ENCODE measurements at places on chromosomes 11 and 22.

DNA sequence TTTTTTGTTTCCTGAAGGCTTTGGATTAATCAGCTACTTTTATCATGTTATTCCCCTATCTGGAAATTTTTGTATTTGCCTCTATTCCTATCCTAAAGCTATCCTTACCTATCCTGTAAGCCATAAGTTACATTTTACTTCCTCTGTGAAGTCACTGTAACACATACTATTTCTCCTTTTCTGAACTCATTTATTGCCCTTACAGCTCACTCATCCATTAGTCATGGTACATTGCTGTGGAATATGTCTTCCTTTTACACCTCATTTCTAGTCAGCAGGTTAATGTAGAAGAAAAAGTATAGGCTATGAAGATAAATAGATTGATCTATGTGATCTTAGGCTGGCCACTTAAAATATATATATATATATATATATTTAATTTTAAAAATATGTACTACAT, 28.0 kb downstream of the SWAP70 start:
- peak; percentile 47 for DNase-seq

DNA sequence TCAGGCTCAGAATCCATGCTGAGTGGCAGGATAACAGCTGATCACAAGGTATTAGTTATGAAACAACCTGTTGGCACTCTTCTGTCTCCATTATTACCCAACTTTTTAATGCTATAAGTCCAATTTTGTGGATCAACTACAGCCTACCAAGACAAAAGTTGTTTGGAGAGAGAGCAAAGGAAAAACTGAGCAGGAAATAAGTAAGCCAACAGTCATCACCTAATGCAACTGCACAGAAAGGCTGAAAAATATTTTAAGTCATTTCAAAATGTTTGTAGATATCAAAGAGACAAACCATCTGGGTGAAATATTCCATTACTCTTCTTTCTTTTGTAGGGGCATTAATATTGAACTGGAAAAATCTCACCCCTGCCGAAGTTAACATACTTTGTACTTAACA, 41.6 kb downstream of the FDX1 start:
- no peak for DNase-seq

GRCh38 chr11:122804161-122804560, 34.1 kb upstream of the CRTAM start:
- no peak for DNase-seq

GRCh38 chr11:72826191-72826941, 12.2 kb downstream of the ATG16L2 start:
- DNase-seq: no peak

DNA sequence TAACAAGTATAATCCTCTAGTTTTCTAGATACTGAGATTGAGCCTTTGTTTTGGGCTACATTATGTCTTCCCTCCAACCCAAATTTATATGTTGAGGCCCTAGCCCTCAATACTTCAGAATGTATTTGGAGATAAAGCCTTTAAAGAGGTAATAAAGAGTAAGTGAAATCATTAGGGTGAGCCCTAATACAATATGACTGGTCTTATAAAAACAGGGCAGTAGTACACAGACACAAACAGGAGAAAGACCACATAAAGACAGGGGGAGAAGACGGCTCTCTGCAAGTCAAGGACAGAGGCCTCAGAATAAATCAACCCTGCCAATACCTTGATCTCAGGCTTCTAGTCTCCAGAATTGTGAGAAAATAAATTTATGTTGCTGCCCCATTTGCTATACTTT, 6.3 kb downstream of the OR10V1 start:
- DNase-seq: no peak

GRCh38 chr11:29324328-29324727, 692.5 kb downstream of the KCNA4 start:
- DNase-seq: no peak

DNA sequence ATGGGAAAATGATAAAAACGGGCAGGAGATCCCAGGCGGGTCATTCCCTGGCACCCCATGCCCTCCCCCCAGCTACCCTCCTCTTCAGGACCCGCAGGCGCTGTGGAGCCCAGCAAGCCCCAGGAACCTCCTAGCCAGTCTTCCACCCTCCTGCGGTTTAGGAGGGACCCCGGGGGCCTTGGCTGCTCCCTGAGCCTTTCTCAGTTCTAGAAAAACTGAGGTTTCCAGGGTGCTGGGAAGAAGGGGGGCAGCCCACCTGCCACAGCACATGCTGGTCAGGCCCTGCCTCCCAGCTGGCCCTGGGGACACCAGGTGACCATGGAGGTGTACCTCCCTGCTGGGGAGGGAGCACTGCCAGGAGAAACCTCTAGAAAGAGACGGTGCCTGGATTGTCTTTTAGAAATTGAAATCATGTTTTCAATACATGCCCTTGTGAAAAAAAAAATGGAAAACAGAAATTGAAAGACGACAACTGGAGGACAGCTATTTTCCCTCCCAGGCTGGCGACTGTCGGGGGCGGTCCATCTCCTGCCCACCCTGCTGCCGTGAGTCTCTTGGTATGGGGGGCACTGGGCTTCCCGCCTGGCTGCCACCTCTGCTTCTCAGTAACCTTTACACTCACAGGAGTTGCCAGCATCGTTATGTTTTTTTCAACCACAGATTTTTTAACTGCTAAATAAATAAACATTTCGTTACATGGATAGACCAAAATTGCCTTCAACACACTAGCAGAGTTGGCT, 398.5 kb downstream of the TBC1D22A start:
- no peak for DNase-seq

GRCh38 chr11:18754308-18754707, 28.3 kb upstream of the IGSF22 start:
- no peak for DNase-seq

GRCh38 chr22:25067851-25068421, 115.4 kb downstream of the KIAA1671 start:
- DNase-seq: no peak

GRCh38 chr11:27688076-27688475, 12.2 kb downstream of the BDNF start:
- no peak for DNase-seq

DNA sequence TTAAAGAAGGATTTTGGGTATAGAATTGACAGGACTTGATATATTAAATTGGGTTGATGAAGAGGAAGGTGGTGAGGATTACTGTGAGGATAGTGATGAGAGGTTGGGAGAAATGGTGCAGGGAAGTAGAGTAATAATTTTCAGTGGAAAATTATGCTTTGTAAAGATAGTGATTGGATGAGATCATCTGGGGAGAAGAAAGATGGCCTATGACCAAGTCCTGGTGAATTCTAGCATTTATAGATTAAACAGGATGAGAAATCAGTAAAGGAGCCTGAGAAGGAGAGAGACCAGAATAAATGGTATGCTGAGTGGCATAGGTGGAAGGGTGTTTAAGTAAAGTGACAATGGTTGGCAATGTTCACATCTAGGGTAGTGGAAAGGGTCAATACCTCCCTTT, 15.0 kb downstream of the IPO7 start:
- no peak for DNase-seq

DNA sequence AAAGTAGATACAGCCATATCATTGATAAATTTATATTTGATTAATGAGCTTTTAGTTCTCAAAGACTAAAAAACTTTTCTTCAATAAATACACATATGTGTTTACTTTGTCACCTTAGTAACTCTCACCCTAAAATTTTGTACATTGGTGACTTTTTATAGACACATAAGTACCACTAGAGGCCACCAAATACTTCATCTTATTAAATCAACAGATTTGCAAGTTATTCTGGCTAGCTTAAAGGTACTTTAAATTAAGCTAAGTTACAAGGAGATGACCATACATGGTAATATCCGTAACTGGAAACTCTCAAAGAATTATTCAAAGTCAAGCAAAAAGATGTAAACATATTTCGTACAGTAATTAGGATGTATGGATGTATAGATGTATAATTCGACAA, 112.2 kb downstream of the SBF2 start:
- DNase-seq: peak; percentile 9

DNA sequence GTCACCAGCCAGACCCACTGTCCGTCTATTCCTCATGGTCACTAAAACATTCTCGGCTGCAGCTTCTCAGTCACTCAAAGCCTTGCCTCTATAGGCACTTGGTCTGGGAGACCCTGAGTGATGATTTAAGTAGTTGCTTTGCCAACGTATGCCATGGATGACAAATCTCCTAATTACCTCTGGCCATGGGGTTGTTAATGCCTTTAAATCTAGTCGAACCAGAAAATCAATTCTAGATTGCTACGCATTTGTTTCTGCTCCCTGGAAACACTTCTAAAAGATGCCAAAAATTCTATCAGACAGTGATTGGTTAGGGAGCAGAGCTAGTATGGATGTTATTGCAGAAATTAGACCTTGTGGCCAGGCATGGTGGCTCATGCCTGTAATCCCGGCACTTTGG, 57.0 kb upstream of the RTL6 start:
- no peak for DNase-seq

GRCh38 chr11:121429556-121429955, 22.6 kb upstream of the SORL1 start:
- no peak for DNase-seq

DNA sequence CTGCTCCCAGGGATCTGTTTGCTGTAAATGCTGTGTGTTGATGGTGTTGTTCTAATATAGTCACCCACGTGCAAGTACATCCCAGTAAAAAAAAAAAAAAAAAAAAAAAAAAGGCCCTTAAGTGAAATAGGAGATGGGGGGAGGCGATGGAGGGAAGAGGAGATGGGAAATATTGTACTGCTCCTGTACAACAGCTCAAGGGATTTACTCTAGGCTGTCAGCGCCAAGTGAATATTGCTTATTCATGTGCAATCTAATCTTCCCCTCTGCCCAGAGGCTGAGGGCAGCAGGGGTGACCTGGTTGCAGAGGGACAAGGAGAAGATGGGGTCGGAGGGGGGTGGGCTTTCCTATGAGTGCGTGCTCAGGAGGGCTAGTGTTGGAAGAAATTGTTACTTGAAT, 206.2 kb upstream of the CADM1 start:
- DNase-seq: no peak

DNA sequence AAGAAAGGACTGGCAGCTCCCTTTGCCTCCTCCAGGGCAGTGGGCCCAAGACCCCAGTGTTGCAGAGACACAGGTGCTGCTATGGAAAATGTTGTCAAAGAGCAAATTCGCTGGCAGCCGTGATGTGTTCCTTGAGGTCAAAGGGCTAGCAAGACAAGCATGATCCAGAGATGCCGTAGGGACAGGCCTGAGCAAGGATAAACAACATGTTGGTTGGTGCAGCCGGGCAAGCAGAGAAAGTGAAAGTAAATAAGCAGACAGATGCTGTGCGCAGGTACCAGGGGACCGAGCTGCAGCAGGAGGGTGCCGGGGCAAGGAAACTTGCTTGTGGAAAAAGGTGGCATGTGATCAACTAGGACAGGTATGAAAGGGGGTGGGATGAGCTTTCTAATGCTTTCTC, 125.5 kb upstream of the NECTIN1 start:
- DNase-seq: no peak

- no peak for DNase-seq
Measured at GRCh38 chr11:77884186-77884828, 63.4 kb downstream of the AAMDC start.

DNA sequence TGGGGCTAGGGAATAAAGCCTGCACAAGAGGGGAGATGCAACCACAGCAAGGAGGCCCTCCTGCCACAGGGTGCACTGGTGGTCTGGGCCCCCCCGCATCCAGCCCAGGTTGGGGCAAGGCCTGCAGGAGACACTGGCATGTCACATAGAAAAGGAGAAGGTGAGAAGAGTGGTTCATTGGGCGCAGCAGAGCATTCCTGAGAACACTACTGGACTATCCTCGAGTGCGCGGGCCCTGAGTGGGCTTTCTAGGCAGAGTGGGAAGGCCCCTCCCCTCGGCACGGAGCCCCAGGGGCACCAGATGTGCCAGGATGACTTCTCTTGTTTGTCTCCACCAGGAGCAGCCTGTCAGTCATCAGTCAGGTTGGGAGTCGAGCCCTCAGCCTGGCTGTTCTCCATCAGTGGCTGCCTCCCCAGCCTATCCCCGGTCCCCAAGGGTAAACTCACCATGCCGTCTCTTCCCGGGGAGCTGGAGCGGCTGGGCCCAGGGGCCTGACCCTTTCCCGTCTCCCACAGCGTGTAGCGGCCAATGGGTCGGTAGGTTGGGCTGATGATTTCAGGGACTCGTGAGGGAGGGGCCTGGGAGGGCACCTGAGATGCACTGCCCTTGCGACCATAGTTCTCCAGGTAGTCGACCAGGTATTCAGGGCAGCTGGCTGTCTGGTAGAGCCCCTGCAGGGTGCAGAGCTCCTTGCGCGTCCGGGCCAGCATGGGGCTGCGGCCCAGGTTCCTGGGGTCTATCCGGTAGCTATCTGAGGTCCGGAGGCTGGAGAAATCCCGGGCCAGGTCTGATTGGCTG, 9.0 kb downstream of the USP2 start:
- no peak for DNase-seq

GRCh38 chr11:97751952-97752351, 1268.8 kb upstream of the CNTN5 start:
- DNase-seq: no peak

DNA sequence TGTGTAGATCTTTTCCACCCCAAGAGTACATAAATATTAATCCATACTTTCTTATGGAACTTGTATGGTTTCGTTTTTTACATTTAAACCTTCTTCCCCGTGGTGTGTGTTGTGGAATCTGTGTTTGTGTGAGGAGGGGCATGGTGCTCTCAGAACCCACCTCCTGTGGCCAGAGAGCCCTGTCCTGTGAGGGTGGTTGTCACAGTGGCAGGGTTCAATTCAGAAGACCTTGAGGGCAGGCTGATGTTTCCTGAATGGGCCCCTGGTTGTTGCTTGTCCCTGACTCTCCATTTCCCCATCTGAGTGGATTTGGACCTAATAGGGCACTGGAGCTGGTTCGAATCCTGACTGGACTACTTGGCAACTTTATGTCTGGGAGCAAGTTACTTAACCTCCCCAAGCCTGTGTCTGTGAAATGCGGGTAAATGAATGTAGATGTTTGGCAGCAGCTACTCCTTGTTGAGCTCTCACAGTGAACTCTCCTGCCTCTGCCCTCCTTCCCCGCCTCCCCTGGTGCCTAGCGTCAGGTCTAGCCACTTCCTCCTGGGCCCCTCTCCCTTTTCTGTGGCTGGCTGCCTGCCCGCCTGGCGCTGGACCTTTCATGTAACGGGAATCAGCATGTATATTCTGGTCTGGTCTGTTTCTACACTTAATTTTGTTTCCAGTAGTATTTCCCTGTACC, 7.3 kb downstream of the NEAT1 start:
- no peak for DNase-seq

GRCh38 chr22:50627642-50628542, at the start of gene ARSA:
Gene ARSA (minus strand): TSS chr22:50628152. CDS start chr22:50627779, 373 bp downstream.
- peak; percentile 83 for DNase-seq

DNA sequence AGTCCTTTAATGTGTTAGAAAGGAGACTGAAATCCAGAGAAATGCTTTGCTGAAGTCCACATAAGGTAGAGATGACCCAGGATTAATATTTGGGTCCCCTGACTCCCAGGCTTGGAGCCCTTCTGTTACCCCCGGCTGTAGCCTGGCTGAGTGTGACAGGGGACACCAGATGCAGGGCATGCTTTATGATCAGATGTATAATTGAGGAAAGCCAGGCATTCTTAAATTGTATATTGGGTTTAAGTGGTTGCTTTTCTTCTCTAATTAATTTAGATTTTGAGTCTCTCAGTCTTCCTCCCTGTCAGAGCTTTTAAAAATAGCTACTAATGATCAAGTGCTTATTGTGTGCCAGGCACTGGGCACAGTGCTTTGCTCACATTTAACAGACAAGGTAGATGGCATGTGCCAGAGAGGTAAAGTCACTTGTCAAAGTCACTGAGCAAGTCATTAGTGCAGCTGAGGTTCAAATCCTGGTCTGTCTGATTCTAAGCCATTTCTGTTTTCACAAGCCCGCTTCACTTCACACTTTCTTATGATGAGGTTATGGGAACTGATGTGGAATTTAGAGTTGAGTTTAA, 7.9 kb downstream of the ZNRF3 start:
- no peak for DNase-seq

Measured in LoVo (cell line).